ENCODE measurements at places on chromosomes 7 and 10.

DNA sequence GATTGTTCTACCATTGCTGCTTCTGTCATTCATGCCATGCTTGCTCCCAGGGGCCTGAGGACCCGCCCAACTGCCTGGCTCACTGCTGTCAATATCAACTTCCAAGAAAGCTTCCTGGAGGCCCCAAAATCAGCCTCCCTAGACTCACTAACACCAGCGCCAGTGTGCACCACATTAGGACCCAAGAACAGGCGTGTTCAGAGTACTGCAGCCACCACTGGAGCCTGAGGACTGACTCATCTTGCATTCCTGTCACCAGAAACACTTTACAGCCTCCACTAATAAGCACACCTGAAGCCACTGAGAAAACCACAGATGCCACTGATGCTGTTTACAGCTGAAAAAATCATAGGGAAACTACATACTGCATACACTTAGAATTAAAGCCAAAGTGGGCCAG, 1284.3 kb downstream of the TYW1 start:
- no peak for DNase-seq

DNA sequence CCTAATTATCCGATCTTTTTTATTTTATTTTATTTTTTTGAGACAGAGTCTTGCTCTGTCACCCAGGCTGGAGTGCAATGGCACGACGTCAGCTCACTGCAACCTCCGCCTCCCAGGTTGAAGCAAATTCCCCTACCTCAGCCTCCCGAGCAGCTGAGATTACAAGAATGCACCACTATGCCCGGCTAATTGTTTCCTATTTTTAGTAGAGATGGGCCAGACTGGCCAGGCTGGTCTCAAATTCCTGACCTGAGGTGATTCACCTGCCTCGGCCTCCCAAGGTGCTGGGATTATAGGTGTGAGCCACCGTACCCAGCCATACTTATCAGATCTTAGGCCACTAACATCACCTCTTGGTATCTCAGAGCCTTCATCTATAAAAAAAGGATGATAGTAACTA, 4.9 kb downstream of the SLC25A13 start:
- DNase-seq: no peak

- no peak for DNase-seq
Observed at GRCh38 chr7:79593866-79594301, 140.4 kb upstream of the MAGI2 start.

DNA sequence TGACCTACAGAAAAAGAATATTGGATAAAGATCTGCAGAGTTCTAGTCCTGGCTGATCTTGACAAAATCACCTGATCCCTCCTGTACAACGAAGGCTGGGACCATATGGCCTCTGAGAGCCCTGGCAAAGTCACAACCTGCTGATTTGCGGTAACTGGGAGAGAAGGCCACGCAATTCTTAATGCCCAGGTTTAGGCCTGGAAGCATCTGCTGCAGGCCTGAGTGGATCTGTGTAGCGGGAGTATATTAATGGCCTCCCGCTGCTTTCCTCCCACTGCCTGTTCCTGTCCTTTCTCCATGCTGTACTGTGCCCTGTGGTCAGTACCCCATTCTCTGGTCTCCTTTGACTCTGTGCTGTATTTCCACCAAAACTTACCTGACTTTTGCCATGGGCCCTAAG, 24.2 kb downstream of the AKR1B1 start:
- no peak for DNase-seq

GRCh38 chr10:35355971-35356724, 19.8 kb downstream of the CCNY start:
- DNase-seq: no peak

GRCh38 chr7:121298831-121299239, 30.0 kb upstream of the WNT16 start:
- no peak for DNase-seq

DNA sequence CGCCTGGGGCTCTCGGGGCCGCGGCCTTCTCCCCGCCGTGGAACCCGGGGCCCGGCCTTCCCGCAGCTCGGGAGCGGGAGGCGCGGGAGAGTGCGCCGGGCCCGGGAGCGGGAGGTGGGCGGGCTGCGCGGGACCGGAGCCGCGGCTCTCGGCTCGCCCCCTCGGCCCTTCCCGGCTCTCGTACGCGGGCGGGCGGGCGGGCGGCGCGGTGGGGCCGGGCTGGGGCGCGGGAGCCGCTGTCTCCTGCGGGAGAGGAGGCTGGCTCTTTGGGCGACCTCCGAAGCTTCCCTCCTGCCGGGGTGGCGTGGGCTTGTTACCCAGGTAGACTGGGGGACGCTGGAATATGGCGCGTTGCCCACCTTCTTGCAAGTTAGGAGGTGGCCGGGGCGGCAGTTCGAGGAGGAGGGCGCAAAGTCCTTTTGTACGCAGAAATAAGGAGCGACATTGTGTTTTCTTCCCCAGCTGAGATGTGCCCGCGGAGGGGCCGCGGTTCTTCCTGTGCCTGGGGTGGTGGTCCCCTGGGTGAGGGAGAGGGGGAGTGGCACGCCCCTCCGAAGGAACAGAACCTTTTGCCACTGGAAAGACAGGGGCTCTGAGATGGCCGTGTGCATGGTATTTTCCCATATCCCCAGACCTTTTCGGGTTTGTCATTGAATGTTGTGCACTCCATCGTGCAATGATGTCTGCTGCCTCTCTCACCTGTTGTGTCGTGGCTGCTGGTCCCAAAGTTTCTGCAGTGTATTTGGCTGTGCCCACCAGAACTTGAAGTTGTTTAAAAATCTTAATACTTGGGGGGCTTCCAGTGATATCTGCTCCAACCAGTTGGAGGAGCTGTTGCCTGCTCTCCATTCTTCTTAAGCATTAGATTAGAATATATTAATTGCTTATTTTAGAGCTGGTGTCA, 844 bp downstream of the NRF1 start:
- peak; percentile 65 for DNase-seq

DNA sequence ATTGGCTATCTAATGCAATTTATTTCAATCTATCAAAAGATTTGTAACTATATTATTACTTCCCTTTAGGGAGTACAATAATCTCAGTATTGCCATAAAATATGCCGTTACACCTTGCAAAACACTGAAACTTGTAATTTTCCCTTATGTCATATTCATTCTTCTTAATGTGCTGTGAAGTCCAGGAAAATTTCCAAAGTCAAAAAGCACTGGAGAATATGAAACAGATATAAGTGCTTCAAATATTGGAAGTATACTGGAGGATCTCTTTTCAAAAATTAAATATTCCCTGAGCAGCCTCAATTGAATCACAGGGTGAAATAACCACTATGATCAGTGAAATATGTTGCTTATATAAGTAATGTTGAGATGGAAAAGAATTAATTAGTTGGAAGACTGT, 356.0 kb downstream of the PPP1R3A start:
- no peak for DNase-seq

DNA sequence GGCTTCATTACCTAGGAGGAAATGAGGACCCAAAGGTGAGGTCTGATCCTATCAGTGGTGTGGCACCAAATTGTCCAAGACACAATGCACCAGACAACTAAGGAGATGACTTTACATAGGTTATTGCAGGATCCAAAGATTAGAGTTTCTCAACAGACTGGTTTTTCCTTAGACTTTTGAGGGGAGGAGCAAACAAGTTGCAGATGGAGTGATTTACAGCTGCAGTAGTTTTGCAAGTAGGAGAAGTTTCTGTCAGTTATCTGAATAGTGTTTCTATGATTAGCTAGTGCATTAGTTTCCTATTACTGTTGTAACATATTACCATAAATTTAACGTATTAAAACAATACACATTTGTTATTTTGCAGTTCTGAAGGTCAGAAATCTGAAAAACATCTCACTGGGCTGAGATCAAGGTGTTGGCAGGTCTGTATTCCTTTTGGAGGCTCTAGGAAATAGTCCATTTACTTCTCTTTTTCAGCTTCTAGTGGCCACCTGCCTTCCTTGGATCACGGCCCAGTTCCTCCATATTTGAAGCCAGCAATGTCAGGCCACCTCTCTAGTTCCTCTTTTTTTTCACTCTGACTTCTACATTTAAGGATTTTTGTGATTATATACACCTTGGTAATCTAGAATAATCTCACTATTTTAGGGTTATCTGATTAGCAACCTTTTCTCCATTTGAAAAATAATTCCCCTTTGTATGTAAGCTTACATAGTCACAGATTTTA, 994.9 kb downstream of the REEP3 start:
- no peak for DNase-seq

DNA sequence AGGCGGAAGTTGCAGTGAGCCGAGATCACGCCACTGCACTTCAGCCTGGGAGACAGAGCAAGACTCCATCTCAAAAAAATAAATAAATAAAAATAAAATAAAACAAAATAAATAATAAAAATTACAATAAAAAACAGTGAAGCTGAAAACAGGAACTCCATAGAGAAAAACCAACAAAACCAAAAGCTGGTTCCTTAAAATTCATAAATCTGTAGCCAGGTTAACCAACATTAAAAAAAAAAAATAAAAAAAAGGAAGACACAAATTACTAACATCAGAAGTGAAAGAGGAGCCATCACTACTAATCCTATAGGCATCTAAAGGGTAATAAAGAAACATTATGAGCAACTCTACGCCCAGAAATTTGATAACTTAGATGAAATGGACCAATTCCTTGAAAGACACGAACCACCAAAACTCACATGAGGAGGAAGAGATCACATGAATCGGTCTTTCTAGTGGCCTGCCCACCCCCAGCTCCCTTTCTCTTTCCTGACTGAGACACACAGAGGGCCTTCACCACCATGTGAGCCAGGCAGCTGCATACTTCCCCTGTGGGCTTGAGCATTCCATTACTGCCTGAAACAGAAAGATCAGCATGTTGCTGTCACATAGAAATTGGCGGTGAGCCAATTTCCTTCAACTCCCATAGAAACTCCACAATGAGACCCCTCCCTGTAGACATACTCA, 208.7 kb downstream of the MAD1L1 start:
- peak; percentile 37 for DNase-seq

All from astrocyte of the hippocampus (primary cell).